ENCODE measurements at places on chromosomes 11 and 22. TPM values are rescaled to one million over a fixed set of nuclear protein-coding genes. Genes with fewer than 3 reads are reported as not detected.

- no peak for DNase-seq
Observed at GRCh38 chr11:123362941-123363340, 67.1 kb upstream of the GRAMD1B start.

NPAS4 gene
- not detected for total RNA-seq

CECR2 gene
- total RNA-seq, result under 0.01 TPM

DNA sequence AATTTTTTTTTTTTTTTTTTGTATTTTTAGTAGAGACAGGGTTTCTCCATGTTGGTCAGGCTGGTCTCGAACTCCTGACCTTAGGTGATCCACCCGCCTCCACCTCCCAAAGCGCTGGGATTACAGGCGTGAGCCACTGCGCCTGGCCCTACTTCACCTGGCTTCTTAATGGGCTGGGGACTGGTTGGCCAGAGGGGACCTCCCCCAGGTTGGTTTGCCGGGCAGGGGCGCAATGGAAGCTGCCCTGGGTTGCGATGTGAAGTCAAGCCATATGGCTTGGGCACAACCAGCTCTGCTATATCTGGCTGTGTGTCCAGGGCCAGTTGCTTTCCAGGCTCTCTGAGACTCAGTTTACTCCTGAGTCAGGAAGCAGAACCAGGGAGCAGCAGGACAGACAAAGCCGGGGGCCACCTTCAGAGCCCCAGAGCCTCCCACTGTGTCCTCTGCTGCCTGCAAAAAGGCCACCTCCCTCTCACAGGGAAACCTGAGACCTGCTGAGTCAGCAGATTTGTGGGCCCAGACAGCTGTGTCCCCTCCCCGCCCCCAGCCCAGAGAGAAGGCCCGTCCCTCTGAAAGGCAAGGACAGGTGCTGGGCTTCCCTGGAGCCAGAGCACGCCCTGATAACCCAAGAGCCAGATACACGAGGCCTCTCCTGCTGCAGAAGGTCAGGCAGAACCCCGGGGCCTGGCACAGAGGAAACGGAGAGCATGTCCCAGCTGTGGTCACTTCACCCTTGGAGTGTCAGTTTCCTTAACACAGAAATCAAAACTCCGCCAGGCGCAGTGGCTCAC, 29.2 kb upstream of the DAGLA start:
- no peak for DNase-seq

DNA sequence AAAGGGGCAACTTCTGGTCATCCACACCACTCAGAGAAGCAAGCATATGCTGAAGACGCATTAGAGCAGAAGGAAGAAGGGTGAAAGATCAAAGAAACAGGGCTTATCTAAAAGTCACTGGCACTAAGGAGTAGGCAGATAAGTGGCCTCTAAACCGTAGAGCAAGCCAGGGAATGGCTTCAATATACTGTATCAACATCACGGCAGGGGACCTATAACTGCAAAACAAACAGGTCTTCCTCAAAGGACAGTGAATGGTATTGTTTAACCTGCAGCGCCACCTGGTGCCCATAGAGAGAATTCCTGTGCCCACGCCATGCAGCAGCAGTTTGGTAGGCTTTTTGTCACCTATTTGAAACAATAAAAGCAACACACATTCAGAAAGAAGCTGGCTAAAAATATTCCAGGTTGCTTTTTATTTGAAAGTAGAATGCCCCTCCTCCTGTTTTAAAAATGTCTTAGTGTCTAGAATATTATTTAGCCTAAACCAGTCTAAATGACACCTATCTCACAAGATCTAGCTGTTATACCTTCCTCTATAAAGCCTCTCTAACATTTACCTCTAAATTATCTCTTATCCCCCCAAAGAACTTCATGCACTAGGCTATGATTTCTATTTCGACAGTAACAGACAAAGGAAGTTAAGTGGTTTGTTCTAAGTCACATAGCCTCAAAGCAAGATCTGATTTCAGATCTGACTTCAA, 21.8 kb downstream of the SNX19 start:
- peak; percentile 61 for DNase-seq

DNA sequence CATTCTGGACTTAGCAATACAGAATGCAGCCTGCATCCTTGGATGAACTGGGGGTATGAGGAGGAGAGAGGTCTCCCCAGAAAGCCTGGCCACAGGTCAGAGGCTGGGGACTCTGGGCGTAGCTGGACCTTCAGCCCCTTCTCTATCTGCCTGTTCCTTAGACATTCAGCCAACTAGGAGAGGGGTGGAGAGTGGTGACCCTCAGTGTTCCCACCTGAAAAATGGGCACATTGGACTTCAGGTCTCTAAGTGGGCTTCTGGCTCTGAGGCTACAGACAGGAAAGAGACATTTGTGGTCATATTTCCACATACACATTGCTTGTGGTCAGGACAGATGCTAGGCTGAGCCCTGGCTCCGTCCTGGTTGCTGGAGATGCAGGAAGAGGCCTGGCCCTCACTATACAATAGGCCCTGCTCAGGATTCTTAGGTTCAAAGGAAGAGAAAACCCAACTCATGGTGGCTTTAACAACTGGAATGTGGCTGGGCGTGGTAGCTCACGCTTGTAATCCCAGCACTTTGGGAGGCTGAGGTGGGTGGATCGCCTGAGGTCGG, 30.1 kb upstream of the CBX7 start:
- DNase-seq, result no peak

- peak; percentile 35 for DNase-seq
Observed at GRCh38 chr11:536841-537621, at the start of gene LRRC56. Gene LRRC56, plus strand, starts transcription at chr11:537527. Its CDS starts 3,158 bp downstream, at chr11:540685.

Measured in dermis microvascular lymphatic vessel endothelial cell (primary cell).